Stimulated activated CD8-positive, alpha-beta memory T cell treated with anti-CD3 and anti-CD28 coated beads, Interleukin-15, amount 100 ng/mL, for 24 hours (primary cell): ENCODE measurements at places on chromosomes 16 and 17.

DNA sequence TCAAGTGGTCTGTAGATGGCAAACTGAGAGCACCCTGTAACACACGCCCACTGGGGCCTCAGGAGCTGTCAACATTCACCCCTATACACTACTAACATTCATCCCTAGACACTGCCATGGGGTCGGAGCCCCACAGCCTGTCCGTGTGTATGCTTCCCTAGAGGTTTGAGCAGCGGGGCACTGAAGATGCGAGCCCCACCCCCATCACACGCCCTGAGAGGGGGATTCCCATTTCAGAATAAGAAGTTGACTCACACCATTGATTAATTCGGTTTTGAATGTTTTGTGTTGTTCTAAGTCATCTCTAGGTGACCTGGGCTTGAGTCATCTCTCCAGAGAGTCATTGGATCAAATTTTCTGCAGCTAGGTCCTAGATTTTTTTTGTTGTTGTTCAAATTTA lies 37.3 kb upstream of the MMD start:
- DNase-seq = peak; percentile 6

DNA sequence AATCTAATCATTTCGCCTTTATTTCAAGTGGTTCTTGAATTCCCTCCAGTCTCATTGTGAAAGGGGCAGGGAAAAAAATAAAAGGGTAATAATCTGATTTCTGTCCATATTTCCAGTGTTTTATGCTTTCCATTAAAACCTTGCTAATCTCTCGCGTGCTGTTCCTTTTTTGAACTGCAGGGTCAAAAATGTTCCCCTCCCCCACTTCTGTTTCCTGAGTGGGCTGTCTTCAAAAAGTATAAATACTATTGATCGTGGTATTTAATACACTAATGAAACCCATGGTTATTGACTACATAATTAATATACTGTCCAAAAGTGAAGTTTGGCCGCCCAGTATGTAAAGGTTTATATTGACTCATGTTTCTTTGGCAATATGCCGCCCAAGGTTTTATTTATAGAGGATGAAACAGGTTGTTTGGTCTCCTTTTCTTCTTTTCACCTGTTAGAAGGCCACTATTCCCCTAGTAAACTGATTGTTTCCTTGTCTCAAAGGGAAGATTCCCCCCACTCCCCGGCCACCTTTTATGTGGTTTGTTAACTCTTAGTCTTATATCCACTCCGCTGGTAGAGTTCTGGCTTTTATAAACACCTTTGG lies 69.7 kb downstream of the RPA1 start:
- no peak for DNase-seq

GRCh38 chr17:63542942-63543821 lies 7.1 kb upstream of the DCAF7 start:
- no peak for DNase-seq

DNA sequence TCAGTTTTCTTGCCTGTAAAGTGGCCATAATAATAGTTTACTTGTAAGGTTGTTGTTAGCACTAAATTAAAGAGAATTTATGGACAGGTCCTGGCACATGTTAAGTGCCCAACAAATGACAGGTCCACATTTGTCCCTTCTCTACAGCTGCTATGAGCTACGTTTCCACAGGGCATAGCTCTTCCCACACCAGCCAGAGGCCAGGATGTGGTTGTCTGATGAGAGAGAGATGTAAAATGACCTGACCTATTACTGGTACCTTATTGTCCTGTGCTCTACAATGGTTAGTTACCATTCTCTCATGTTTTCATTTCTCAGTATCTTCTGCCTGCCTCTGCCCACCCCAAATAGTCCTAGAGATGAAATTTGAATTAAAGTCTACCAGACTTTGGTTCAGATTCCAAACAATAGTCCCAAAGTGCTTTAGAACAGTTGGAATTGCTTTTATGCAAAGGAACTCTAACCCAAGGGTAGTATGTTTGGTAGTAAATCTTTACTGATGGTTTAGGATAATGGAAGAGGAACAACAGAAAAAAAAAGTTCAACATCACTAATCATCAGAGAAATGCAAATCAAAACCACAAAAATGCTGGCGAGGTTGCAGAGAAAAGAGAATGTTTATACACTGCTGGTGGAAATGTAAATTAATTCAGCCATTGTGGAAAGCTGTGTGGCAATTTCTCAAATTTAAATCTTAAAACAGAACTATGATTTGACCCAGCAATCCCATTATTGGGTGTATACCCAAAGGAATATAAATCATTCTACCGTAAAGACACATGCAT lies 57.1 kb upstream of the ANKFN1 start:
- DNase-seq = no peak

- DNase-seq = no peak
Measured at GRCh38 chr16:67299269-67299668, 19.9 kb downstream of the PLEKHG4 start.

DNA sequence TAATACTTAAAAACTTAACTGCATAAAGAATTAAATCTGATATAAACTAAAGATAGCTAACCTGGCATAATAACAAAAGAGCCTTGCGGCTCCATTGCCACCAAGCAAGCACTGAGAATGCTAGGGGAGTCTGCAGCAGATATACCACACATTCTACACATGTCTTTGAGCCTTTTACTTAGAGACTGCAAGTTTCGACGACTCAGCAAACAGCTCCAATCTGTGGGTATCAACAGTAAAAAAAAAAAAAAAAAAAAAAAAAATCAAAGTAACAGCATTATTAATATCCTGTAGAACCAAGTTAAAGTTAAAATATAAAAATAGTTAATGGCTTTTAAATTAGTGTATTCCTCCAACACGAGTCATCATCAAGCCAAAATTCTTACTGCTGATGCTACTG lies 27.8 kb upstream of the INTS2 start:
- no peak for DNase-seq

GRCh38 chr16:23863511-23864422 lies 28.0 kb downstream of the PRKCB start:
- no peak for DNase-seq

GRCh38 chr17:1762901-1763898 lies 1.3 kb downstream of the SERPINF1 start:
- no peak for DNase-seq

DNA sequence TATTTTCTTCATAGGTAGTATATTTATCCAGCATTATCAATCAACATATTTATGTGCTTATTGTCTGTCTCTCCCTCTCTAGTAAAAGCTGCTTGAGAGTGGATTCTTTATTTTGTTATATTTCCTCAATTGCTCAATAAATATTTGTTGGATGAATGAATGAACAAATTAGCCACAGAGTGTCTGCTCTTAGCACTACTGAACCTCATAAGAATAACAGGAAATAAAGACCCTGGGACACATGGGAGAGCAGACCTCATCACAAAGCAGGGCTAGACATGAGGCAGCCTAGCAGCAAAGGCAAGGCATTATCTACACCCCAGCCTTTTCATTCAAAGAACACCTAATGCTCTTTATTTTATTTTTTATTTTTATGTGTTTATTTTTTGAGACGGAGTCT lies 34.9 kb upstream of the TANC2 start:
- DNase-seq = no peak

DNA sequence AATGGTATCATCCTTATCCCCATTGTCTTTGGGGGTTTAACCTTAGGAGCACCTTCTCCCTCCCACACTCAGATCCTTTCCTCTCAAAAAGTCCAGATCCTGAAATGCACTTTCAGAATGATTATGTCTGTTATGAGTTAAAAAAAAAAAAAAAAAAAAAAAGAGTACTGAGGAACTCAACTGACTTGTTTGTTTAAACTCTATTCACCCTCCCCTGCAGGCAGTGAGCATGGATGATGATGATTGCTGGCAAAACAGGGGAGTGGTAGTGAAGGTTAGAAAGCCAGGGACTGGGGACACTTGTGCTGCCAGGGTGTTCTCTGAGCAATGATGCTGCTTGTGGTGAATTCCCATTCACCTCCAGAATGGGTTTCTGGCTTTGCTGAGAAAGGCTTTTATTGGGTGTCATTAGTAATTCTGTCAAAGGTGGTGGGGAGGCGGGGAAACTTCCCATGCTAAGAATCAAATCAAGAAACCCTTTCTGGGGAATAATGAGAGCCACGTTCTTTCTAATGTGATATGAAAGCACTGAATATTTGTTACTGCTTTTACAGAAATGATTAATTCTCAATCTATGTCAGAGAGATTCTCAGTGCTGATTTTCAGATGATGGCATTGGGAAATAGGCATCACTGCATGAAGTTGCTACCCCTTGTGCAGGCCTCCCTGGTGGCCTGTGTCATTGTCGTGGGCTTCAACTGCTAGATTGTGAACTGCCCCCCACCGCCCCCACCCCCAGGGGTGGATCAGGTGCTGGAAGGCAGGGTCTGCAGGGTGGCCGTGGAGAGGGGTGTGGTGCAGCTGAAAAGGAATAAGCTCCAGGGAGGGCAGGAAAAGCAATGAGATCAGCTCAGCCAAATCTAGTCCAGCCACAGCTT lies 14.1 kb downstream of the CCL4 start:
- DNase-seq = no peak

GRCh38 chr16:14364386-14365199 lies 265.5 kb downstream of the PARN start:
- DNase-seq = no peak

DNA sequence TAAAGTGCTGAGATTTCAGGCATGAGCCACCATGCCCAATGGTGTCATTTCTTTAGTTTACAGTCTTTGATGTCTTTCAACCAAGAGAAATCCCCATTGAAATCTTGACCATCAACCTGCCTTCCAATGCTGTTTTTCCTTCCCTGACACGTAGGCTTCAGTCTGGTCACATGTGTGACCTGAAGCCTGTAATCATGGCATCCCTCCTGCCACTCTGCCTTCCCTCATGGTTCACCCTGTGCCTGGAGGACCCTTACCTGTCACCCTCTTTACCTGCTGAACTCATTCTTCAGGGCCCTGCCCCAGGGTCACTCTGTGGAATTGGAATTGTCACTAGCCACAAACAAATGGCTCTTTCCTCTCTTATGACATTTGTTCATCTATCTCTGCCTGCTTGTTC lies 18.1 kb upstream of the ARHGAP23 start:
- DNase-seq = no peak

DNA sequence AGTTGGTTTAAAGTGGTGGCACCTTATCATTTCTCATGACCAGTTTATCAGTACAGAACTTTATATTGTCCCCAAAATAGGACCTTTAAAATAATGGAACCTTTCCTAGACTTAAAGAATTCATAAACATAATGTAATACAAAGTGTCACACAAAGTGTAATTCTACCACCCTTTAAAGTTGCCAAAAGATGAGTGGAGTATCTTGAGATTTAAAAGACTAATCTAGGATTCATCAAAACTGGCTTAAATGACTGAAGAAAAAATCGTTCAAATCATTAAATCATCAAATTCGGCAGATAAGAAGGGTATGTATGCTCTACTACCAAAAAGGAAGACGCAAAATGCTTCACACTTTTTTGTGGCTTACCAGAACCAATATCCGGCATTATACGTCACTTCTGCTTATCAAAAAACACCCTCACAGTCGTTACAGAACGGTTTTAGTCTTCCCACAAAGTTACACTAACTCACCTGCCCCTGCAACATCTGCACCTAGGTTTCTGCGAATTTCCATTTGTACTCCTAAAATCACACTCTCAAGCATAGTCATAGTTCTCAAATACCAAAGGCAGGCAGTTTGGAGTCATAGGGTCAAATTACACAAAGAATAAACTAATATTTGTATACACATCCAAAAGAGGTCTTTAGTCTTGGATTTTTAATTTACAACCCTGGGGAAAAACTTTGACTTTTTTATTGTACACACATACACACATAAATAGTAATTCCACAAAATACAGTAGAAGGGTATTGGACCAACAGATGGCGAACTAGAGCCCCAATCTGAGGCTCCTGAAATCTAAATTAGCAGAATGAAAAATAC lies 1.4 kb upstream of the KANSL1 start:
- DNase-seq = no peak

DNA sequence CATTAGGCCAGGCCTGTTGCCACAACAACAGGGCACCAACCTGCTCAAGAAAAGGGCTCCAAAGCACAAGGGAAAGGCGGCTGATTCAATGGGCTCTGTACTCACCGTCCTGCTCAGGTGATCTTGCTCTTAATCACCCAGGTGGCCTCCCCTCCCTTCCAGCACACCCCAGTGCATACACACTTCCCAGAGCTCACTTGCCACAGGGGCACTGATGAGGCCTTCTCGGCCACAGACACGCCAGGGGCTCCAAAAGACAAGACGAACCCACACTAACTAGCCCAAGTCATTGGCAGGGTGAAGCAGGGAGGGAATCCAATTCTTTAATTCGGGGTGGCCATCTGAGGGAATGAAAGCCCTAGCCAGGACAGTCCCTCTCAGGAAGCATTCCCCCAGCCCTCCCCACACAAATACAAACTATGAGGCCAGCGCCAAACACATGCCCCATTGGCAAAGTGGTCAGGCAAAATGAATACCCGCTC lies 1.4 kb downstream of the MYO18A start:
- DNase-seq = no peak

- DNase-seq = no peak
Measured at GRCh38 chr17:10845388-10845751, 7.5 kb upstream of the PIRT start.

DNA sequence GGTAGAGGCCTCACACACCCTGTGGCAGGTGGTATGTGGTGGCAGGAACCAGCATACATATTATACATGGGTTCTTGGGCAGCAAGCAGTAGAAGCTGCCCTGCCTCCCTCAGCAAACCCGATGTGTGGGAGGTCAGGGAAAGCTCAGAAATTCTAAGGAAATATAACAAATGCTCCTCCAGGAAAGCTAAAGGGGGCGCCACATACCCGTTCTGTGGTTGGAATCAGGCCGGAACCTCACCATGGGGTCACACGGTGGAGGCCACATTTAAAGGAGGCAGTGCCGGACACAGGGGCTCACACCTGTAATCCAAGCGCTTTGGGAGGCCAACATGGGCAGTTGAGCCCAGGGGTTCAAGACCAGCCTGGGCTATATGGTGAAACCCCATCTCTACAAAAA lies 12.4 kb upstream of the KATNB1 start:
- DNase-seq = no peak

DNA sequence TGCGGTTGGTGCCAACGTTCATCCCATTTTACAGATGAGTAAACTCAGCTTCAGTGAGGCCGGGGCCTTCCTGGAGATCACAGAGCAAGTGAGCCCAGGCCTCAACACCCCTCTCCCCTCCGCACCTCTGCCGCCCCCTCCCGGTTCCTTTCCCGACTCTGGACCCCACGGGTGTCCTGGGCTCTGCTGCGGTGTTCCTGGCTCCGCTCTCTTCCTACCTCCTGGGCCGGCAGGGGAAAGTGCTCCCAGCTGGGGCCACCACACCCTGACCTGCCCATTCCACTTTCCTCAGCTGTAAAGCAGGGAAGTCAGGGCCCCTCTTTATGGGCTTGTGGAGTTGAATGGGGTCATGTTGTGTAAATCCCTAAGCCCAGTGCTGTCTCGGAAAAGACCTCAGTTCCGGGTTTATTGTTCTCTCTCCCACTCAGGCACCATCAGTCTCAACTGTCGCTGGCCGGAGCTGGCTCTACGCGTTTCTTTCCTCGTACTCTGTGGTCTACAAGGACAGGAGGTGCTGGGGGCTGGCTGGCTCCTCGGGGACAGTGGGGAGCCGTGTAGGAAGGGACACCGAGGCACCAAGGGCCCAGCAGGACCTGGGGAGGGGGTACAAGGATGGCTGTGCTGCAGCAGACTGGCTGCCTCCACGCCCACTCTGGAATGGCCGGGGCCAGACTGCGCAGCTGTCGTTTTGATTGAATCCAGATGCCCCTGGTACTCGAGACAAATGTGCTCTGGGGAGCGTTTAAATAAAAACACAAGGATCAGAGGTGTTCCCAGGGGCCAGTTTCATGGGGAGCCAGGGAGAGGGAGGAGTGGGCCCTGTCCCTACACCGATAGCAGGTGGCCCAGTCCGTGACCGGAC lies 21.7 kb upstream of the ACSF3 start:
- DNase-seq = no peak

- no peak for DNase-seq
Measured at GRCh38 chr17:41687828-41688640, 651 bp upstream of the EIF1 start.
